ENCODE measurements at places on chromosomes 7 and 10.

GRCh38 chr10:98460837-98461499 lies 14.2 kb upstream of the HPS1 start:
- no peak for DNase-seq

- no peak for DNase-seq
Measured at GRCh38 chr10:93222211-93222754, 148.6 kb downstream of the CYP26A1 start.

DNA sequence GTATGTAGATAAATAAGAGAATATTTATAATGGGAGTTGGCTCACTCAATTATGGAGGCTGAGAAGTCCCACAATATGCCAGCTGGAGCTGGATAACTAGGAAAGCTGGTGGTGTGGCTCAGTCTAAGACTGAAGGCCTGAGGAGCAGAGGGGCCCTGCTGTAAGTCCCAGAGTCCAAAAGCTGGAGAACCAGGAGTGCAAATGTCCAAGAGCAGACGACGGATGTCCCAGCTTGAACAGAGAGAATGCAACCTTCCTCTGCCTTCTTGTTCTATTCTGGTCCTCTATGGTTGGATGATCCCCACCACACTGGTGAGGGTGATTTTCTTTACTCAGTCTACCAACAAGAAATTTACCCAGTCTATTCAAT lies 13.2 kb downstream of the IL2RA start:
- no peak for DNase-seq

DNA sequence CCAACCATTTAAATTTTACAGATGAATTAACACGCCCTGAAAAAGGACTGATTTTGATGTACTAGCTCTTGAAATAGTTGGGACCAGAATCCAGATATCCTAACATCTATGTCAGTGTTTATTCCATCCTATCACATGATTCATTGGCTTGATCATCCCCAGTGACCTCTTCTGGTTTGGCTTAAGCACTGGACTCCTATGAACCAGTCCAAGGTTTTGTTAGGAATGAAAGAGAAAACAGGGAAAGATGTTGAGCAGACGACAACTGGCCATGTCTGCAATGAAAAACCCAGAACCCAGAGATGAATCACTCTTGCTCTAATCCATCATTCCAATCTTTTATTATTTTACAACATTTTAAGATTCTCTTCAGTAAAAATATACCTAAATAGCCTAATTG lies 1080.9 kb downstream of the SORCS1 start:
- DNase-seq: no peak

DNA sequence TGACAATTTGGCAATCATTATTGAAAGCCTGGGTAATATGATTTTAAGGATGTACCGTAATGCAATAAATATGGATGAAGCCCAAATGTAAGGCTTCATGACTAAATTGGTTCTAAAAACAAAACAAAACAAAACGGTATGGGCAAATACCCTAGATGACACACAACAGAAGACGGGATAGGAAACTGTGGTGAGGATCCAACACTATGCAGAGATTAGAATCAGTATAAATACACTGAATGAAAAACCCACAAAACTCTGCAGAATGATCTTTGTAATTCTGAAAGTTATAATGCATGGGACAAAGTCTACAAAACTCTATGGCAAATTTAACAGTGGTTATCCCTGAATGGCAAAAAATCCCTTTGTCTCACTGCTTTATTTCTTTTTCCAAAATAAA lies 57.6 kb downstream of the MALSU1 start:
- no peak for DNase-seq

DNA sequence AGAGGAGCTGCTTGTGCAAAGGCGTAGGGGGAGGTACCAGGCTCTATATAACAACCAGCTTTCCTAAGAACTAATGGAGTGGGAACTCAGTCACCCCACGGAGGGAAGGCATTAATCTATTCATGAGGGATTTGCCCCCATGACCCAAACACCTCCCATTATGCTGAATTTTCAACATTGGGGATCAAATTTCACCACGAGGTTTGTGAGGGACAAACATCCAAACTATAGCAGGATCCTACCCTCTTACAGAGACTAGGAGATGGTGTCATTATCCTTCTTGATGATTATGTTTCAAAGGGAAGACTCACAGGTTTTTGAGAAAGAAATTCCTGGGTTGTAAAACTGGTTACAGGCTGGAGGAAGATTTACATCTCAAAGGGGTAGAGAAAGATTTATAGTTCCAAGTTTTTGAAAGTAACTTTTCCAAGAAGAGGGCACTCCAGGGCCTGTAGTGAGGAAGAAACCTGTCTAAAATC lies 295.0 kb upstream of the DKK1 start:
- DNase-seq: no peak

- no peak for DNase-seq
Measured at GRCh38 chr10:89203237-89203636, 3.9 kb downstream of the CH25H start.

GRCh38 chr10:55410415-55410885 lies 609.4 kb upstream of the PCDH15 start:
- no peak for DNase-seq

- DNase-seq: no peak
Measured at GRCh38 chr10:118501637-118502440, 93.6 kb downstream of the PRLHR start.

DNA sequence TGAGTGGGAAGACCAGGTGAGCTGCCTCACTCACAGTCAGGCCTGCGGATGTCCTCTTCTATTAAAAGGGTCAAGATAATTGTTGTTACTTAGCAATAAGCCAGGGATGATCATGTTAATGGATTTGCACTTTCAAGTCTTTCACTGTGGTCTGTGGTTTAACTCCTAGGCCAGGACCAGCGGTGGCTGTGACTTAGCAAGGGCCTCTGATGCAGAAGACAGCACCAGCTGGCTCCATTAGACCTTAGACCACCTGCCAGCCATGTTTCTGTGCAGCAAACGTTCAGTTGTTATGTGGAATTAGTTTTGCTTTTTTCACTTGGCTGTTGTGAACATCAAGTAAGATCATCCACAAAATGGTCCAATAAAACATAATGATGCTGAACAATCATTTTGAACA lies 537.3 kb downstream of the TNS3 start:
- DNase-seq: no peak

Measured in T-cell (primary cell).